ENCODE measurements at places on chromosomes 6 and 20.
A peak's percentile ranks its signal among the peaks of the same experiment; 100 is the strongest.

- peak; percentile 7 for DNase-seq
These were observed 611.5 kb upstream of the IMPG1 start for GRCh38 chr6:76683985-76684384.

DNA sequence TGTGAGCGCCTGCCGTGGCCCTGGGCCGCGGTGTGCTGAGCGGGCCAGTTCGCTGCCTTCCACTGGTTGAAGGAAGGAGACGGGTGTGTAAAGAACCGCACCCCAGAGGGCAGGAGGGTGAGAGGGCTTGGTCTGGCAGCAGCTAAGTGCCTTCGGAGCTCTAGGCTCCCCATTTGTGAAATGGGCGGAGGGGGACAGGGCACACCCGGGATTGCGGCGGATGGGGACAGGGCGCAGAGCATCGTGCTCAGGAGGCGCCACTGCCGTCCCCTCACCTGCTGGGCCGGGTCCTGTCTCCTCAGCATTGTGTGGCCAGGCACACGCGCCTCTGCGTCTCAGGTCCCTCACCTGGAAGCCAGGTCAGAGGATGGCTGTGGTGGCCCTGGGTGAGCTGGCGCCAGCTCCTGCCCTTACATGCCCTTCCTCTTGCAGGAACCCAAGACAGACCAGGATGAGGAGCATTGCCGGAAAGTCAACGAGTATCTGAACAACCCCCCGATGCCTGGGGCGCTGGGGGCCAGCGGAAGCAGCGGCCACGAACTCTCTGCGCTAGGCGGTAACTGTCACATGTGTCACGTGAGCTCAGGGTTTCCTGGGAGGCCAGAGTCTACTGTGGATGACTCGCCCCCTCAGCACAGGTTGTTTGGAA is 3.1 kb downstream of the ADRM1 start:
- DNase-seq: no peak

- no peak for DNase-seq
These were observed 10.5 kb downstream of the SOX4 start for GRCh38 chr6:21604081-21604480.

DNA sequence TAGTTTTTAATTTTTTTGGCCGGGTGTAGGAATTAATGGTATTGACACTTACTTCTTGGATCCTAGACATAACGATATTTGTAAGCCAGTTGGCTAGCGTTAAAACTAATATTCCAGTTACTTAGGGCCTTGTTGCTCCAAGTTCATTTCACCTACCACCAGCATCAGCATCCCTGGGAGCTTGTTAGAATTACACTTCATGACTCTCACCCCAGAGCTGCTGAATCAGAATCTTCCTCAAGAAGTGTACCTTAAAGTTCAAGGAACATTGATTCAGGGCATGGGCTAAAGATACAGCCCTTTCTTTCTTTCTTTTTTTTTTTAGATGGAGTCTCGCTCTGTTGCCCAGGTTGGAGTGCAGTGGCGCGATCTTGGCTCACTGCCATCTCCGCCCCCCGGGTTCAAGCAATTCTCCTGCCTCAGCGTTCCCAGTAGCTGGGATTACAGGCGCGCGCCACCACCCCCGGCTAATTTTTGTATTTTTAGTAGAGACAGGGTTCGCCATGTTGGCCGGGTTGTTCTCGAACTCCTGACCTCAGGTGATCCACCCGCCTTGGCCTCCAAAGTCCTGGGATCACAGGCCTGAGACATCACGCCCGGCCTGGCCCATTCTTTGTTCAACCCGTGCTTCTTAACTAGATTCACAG is 1.1 kb downstream of the SLX4IP start:
- DNase-seq: no peak

DNA sequence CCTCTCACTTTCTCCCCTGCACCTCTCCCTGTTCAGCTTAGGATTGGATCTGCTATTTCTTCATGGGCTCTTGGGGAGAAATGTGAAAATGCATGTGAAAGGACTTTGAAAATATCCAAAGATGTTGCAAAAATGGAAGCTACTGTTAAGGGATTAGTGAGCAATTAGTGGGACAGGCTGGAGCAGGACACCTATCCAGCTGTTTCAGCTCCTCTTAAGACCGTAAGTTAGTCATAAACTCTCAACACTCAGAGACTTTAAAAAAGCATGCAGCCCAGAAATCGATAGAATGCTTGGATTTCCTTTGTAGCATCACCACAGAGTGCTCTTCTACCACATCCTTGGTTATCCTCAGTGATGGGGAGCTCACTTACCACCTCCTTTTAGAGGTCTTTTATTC is 88.7 kb downstream of the SLC24A3 start:
- DNase-seq: no peak

DNA sequence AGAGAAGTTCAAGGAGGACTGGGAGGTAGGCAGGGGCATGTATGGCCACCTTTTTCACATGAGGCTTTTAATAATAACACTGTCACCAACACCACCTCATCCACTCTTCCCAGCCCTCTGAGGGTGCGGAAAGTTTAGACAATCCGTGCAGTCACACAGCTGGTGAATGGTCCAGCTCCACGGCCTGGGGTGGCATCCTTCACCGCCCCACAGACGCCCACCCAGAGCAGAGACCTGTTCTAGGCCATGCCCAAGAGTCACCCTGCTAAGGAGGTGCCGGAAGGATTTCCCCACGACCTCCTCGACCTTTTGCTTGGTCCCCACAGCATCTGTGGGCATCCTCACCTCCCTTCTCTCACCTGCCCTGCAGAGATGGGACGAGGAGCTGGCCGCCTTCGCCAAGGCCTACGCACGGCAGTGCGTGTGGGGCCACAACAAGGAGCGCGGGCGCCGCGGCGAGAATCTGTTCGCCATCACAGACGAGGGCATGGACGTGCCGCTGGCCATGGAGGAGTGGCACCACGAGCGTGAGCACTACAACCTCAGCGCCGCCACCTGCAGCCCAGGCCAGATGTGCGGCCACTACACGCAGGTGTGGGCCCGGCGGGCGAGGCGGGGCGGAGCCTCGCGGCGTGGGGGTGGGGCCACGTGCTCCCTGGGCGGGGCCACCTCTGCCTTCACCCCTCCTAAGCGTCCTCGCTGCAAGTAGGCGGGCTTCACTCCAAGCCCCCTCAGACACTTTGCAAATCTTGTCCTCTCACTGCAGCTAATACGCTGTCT is 4.4 kb downstream of the PI16 start:
- no peak for DNase-seq

GRCh38 chr6:141728330-141728729 is 404.4 kb upstream of the GJE1 start:
- DNase-seq: no peak

DNA sequence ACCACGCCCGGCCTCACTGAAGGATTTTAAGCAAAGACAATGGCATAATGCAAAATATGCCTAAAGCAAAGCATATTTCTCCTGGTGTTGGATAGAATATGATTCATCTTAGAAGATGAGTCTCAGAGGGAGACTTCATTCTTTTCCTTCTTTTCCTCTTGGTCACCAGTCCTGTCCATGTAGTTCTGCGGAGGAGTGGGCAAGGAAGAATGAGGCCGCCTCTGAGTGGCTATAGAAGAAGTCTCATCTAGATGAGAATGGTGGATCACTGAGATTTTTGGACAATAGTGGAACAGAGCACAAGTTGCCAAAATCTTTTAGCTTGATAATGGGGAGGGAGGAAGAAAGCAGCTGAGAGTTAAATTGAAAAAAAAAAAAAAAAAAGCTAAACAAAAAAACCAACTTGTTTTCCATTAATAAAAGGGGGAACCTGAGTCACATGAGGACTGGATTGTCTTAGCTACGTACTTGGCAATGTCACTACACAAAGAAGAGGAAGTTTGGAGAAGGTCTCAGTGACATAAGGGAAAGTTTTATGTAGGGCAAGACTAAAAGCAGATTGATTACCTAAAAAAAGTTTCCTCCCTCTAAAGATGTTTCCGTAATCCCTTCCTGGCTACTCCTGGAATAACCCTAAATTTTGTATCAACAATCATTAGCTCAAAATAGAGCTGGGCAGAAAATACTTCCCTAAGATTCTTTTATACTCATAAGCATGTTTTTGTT is 6.0 kb downstream of the CD83 start:
- DNase-seq: no peak

DNA sequence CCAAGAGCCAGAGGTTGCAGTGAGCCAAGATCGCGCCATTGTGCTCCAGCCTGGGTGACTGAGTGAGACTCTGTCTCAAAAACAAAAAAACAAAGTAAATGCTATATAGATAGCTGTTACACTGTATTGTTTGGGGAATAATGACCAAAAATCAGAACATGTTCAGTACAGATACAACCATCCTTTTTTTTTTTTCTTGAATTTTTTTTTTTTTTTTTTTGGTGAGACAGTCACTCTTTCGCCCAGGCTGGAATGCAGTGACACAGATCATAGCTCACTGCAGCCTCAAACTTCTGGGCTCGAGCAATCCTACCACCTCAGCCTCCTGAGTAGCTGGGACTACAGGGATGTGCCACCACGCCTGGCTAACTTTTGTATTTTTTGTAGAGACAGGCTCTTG is 63.7 kb downstream of the BCAS4 start:
- no peak for DNase-seq

- DNase-seq: no peak
These were observed 123.8 kb downstream of the BMP7 start for GRCh38 chr20:57142667-57143066.

DNA sequence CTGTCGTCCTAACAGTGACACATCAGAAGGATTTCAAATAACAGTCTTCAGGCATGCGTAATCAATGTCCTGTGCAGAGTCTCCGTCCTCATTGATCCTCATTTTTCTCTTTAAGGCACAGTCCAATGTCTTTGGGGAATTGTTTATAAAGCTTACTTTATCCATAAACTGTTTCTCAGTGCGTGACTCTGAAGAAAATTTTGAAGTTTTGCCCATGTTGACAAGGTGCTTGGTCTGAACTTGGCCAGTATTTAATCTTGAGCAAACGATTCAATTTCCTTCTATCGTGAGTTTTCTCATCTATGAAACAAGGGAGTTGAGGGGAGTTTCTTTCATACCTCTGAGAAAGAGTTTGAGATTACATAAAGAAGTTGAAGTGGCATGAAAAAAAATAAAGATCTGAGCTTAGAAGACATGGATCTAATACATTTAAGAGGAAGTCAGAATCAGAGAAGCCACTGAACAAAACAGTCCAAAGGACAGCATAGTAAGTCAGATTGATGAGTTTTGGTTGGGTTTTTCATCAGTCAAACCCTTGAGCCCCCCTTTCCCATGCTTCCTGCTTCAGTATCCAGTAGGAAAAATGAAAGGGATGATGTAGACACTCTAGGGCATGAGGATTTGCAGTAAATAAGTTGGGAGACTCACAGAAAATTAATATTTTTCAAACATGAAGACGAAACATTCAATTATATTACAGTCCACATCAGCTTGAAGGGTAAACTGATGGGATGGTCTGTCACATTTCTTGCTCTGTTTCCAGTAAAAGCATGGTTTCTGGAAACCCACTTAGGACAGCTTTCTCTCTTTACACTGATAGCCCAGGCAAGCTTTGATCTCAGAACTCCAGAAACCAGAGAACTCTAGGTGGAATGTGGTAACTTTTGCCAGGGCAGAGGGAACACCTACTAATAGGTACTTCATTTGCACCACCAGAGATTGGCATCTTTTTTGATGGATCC is 8.1 kb downstream of the EDN1 start:
- DNase-seq: no peak

- DNase-seq: no peak
These were observed 62.1 kb upstream of the ZNF217 start for GRCh38 chr20:53655625-53656292.

GRCh38 chr6:161809971-161810370 is 536.1 kb upstream of the AGPAT4 start:
- no peak for DNase-seq

DNA sequence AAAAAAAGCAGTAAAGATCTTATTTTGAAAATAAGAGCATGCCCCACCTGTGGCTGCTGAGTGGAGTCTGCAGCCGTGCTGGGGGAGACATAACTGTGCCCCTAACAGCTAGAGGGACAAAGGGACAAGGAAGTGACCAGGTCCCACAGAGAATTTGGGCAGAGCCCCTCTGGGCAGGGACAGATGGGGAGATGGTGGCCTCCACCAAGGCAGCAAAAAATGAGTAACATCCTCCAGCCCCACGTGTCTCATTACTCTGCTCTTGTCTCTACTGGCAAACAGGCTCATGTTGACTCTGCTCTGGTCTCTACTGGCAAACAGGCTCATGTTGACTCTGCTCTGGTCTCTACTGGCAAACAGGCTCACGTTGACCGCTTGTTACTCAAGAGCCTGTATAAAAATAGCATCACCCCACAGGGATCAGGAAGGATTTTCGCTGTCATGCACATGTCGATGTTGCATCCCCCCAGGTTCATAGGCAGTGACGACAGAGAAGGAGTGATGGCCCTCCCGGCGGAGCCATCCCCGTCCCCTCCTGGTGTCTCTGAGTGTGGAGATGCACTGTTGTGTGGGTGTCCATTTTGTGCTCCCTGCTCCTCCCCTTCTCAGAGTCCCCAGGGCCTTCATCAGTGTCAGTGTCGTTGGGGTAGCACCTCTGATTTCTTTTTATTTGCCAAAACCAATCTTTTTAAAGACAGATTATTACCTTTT is 17.3 kb upstream of the PCMTD2 start:
- DNase-seq: no peak

GRCh38 chr6:135265278-135265677 is 84.2 kb downstream of the MYB start:
- no peak for DNase-seq

DNA sequence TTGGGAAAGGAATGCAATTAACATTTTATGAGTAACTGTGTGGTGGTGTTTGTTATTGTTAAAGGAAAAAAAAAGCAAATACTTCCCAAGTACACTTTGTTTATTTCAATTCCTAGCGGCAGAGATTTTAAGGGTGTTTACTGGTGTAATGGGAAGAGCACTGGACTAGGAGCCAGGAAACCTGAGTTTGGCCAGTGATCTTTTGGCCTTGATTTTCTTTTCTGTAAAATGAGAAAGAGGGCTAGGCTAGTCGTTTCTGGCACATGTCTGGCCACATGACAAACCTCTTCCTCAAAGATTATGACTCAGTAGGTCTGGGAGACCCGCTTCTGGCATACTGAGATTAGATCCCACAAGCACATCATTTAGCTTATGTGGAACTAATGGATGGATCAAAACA is 428.1 kb upstream of the NOX3 start:
- no peak for DNase-seq

DNA sequence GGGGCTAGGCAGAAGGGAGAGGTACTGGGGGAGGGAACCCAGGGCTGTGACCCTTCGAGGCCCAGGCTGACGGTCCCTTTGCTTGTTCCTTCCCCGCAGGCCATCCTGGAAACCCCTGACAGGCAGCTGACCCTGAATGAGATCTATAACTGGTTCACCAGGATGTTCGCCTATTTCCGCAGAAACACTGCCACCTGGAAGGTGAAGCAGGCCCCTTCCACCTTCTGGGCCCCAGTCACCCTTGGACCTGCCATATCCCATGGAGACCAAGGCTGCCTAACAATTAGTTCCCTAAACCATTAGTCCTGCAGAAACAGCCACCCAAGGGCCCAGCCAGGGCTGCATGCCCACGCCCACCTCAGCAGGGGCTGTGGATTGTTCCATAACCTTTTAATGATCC is 44.9 kb downstream of the FOXP4 start:
- no peak for DNase-seq

DNA sequence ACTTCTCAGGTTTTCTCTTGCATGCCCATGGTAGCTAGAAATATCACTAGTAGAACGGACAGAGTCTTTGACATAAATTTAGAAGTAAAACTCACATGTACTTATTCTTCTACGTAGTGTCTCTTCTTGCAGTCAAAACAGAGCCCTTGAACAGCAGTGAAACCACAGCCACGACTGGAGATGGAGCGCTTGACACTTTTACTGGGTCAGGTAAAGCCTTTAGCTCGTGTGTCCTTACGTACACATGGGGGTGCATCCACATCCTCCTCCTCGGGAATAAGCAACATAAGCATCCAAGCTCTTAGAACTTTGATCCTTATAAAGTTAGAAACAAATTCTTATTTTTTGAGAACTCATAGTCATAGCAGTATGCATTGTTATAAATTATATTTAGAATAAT is 215.3 kb downstream of the EYA4 start:
- DNase-seq: no peak

GRCh38 chr6:140830666-140831065 is 1302.1 kb upstream of the GJE1 start:
- DNase-seq: no peak

Data from NCI-H345 (cell line).